SK-N-MC (cell line): ENCODE measurements at places on chromosomes 7 and 10.

- DNase-seq = no peak
These were observed 23.7 kb downstream of the AMPH start for GRCh38 chr7:38607466-38607865.

DNA sequence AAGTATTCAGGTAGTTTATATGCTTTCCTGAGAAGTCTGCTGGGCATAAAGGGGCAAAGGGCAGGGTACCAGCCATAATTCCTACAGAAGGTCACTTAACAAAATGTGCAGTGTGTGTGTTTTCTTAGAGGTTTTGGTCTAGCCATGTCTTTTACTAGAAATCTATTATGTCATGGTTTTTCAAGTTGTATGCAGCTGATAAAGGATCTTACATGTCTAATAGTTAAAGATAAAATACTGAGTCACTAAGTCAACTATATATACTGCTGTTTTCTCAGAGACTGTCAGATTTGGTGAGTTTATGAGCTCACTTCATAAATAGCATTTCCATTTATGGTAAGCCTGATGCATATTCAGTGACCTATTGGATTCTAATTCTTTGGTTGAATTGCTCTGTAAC lies 7.7 kb downstream of the CASP2 start:
- DNase-seq = no peak

GRCh38 chr10:3220853-3221252 lies 48.3 kb upstream of the PITRM1 start:
- DNase-seq = no peak

- DNase-seq = no peak
These were observed 31.6 kb upstream of the AKR1C1 start for GRCh38 chr10:4931587-4931986.

DNA sequence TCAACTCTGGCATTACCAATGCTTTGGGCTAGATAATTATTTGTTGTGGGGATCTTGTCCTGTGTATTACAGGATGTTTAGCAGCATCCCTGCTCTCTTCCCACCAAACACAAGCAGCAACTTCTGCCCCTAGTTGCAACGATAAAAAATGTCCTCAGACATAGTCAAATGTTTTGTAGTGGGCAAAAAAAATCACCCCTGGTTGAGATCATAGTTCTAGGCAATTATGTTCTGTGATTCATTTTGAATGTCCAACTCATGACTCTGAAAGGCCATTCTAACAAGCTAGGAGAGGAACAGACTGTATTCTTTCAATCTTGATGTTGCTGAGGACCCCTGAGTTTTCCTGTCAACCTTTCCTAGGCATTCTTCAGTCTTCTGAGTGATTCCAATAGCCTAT lies 79.5 kb downstream of the RTKN2 start:
- DNase-seq = no peak

DNA sequence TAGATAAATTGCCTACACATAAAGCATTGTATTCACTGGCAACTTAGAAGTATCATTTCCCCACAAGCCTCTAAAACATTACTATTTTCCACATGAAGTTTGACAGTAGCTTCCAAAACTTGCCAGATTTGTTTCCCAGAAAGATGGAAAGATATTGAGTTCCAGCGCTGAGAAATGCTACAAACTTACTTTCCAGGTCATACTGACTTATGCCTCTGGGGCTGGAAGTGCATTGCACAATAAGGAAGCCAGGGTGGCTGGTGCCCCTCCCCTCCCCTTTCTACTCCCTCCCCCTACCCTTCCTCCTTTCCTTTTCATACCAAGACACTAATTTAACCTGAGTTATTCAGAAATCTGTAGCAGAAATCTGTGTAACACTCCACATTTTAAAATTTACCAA lies 212.6 kb downstream of the WDR37 start:
- no peak for DNase-seq

- DNase-seq = no peak
These were observed at the start of gene ATRNL1 for GRCh38 chr10:115093286-115093775. Gene ATRNL1 (plus strand): TSS chr10:115093365. CDS start chr10:115093751, 386 bp downstream.

DNA sequence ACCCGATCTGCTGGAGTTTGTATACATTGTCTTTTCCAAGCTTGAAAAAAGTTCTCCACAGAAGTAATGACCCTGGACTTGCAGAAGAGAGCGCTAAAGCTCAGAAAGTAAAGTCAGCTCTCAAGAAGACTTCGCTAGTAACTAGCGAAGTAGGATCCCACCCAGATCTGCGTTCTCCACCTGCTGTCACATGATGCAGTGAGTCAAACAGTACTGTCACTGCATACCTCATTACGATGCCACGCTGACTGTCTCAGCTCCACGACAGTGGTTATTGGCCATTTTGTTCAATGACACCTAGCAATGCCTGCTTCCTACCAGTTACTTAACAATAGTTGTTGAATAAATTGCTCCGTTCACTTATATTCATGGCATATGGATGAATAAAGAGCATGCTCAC lies 29.7 kb upstream of the SEC61G start:
- DNase-seq = peak; percentile 26

DNA sequence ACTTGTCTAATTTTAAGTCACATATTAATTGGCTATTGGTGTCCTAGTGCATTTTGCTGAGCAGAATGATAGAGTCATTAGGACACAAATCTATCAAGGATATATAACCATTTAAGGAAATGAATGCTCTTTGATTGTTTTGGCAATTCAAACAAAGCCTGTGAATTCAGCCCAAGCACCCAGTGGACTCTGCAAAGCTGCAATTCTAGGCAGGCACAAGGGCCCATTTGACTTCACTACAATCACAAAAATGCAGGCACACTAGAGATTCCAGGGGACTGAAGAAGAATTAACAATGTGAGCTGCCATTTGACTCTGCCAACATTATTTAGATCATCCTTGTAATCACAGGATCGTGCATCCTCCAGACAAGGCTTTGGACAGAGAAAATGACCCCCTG lies 544.2 kb upstream of the PHF14 start:
- no peak for DNase-seq

DNA sequence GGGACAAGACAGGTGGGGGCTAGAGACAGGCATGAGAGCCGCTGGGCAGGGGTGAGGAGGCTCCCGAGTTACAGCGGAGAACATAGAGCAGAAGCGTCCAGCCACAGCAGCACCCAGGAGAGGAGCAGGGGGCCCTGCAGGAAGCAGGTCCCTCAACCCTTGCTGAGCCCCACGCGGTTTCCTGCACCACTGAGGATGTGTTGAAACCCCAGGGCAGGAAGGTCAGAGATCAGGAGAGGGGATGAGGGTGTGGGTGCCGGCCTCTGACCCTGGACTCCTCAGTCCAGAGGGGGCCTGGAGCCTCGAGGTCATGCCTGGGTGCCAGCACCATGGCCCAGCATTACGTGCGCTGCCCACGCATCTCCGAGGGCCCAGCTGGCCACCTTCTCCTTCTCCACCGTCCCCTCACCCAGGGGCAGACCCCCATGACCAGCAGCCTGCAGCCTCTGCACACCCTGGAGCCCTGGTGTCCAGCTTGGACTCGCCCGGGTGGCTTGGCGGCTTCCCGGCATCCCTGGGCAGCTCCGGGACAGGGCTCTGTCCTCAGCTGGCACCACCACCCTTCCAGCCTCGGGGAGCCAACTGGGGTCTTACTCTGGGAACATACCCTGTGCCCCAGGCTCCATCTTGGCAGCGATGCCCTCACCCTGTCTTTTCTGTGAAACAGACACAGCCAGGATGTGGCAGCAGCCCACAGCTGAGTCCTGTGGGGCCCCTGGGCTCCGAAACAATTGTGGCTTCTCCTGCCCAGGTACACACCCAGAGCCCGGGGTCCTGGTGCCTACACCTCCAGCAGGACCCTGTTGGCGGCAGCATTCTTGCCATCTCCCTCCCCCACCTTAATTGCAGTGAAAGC lies 52.0 kb downstream of the STK32C start:
- no peak for DNase-seq

DNA sequence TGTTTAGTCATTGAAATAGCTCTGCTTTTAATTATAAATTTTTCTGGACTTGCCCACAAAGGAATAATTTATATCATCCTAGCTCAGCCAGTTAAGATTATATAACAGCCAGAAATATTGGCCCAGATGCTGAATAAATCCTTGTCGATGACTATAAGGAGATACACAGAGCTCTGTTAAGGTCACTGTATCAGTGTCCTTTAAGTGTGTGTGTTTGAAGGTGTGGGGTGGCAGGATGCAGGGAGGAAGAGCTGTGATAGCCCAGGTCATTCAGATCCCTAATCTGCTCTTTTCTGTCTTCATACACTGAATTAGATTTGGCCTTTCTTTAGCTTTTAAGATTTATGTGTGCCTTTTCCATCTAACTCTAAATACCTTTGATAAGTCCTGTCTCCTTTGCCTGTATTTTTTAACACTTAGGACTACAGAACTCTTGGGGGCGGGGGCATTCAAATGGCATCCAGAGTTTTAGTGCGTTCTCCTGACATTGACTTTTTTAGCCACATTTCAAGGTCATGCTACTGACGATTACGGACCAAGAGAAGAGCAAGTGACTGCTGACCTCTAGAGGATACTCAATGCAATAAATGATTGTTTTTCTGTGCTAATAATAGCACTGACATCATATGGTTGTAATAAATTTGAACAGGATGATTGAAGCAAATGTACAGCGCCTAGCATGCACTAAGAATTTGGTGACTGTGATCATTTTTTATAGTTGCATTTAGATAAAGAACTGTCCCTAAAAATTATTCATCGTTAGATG lies 172.3 kb downstream of the CACNB2 start:
- DNase-seq = no peak

DNA sequence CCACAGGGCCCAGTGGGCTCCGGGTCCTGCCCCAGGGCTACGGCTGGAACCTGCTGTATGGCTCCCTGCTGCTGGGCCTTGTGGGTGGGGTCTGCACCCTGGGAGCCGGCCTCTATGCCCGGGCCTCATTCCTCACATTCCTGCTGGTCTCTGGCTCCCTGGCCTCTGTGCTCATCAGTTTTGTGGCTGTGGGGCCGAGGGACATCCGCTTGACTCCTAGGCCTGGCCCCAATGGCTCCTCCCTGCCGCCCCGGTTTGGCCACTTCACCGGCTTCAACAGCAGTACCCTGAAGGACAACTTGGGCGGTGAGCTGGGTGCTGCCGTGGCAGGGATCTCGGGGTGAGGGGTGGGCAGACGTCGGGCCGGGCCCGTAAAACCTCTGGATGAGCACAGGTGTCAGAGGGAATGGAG lies 4.4 kb downstream of the SLC12A9 start:
- DNase-seq = no peak

- DNase-seq = no peak
These were observed 67.6 kb downstream of the STK17A start for GRCh38 chr7:43650457-43651052.

GRCh38 chr7:132200141-132200540 lies 376.1 kb downstream of the PLXNA4 start:
- no peak for DNase-seq

DNA sequence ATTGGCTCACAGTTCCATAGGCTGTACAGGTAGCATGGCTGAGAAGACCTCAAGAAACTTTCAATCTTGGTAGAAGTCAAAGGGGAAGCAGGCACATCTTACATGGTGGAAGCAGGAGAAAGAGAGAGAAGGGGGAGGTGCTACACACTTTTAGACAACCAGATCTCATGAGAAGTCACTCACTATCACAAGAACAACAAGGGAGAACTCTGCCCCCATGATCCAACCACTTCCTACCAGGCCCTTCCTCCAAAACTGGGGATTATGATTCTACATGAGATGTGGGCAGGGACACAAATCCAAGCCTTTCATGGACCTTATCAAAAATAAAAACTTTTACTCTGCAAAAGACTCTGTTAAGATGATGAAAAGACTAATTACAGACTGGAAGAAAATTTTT lies 183.2 kb upstream of the TRIM24 start:
- DNase-seq = no peak

DNA sequence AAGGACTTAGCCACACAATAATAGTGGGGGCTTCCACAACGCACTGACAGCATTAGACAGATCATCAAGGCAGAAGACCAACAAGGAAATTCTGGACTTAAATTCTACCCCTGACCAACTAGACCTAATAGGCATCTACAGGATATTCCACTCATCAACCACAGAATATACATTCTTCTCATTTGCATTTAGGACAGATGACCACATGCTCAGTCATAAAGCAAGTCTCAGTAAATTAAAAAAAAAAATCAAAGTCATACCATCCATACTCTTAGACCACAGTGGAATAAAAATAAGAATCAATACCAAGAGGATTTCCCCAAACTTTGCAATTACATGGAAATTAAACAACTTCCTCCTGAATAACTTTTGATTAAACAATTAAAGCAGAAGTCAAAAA lies 155.9 kb downstream of the CDK14 start:
- no peak for DNase-seq

GRCh38 chr7:45977256-45977780 lies 56.2 kb upstream of the IGFBP3 start:
- DNase-seq = no peak

GRCh38 chr7:104040666-104041065 lies 51.2 kb upstream of the RELN start:
- DNase-seq = no peak

DNA sequence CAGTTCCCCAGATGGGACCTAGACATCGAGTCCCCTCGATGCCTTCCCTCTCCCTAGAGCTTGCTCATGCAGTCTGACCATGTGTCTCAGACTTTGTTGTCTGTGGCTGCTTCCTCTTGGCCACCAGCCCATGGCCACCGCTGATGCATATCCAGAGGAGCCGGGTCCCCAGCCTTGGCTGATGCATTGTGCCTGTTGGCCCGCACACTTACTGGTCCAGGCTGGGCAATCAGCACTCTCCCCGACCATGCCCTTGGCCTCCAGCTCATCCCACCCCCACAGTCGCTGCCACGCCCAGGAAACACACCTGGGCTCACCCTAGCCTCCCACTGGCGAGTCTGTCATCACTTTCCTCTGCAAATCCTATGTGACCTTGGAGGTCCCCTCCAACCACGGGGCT lies 10.1 kb downstream of the NPC1L1 start:
- no peak for DNase-seq

DNA sequence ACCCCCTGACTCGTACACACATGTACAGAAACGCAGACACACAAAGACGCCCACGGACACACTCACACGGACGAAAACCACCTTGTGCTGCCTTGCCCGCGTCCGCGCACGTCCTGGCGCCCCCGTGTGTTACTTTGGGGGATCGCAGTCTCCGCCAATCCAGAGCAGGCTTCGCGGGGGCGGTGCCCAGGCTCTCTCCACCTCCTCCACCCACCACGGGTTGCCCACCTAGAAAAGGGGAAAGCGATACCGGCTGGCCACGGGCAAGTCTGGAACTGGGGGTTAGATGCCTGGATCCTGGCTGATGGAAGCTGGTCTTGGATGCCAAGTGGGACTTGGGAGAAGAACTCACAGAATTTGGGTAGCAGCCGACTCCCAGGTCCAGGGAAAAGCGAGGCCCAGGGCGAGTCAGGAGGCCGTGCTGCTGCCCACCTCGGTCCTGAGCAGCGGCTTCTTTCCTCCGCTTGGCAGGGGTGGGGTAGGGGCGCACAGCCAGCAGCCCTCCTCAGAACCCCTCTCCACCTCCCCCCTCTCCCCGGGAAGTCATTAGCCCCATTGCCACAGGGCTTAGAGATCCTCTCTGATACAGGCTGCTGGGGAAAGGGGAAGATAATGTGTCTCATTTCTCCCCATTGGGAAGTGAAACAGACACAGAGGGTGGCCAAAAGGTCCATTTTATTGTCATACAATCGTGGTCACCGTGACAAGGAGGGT lies 4.6 kb upstream of the VGF start:
- no peak for DNase-seq
